ENCODE measurements at places on chromosomes 12 and 14.

- DNase-seq = no peak
These were observed 205.8 kb downstream of the MED13L start for GRCh38 chr12:116071555-116072230.

- no peak for DNase-seq
These were observed 105.2 kb upstream of the ATF7IP start for GRCh38 chr12:14260011-14260993.

GRCh38 chr14:59197695-59198262 lies 9.3 kb downstream of the DAAM1 start:
- DNase-seq = no peak

- DNase-seq = no peak
These were observed 4.2 kb upstream of the HRK start for GRCh38 chr12:116885491-116885890.

DNA sequence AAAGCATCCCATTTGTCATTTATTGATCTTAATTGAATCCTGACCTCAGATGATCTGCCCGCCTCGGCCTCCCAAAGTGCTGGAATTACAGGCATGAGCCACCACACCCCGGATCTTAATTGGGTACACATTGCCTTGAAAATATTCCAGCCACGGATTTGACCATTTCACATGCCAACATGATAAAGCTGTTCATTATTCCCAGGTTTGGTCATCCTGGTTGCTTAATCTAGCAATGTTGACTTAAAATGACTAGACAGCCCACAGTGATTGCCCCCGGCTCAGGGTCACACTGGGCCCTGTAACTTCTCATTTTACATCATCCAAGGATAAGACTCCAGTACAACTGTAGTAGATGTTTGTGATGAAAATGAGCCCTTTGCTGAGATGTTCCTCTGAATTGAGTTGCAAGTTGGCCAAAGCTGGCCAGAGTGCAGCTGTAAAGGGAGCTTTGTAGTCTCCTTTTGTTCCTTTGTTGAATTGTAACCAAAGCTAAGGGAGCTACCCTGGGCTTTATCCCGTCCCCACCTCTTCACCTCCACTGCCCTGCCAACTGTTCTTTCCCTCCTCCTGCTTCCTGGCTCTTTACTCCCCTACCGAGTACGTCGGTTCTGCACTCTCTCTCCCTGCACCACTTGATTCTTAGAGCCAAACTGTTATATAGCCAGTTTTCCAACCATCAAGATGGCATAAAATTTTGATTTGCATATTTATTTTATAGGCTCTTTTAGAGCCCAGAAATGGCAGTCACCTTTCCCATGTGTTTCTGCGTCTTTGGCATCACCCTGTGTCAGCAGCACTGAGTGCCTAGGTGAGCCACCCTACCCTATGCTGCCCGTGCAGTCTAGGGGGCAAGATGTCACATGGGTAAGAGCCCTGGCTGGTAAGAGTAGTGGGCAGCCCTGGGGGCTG lies 141.3 kb upstream of the HIF1A start:
- no peak for DNase-seq

GRCh38 chr14:72611506-72611905 lies 282.4 kb downstream of the DPF3 start:
- no peak for DNase-seq

DNA sequence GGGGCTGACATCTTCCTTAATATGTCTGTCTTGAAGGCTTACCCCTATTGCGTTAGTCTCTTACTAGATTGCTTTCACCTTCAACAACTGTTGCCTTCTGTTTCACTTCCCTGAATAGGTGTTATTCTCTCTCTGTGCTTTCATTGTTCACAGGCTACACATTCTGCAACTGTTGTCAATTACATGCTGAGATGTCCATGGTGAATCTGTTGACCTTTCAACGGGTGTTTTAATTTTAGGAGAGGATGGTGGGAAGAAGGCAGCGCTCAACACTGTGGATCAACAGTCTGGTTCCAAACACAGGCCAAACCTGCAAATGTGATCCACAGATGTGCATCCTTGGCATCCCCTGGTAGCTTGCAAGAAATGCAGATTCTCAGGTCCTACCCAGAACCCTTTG lies 101.9 kb downstream of the DACT1 start:
- no peak for DNase-seq

DNA sequence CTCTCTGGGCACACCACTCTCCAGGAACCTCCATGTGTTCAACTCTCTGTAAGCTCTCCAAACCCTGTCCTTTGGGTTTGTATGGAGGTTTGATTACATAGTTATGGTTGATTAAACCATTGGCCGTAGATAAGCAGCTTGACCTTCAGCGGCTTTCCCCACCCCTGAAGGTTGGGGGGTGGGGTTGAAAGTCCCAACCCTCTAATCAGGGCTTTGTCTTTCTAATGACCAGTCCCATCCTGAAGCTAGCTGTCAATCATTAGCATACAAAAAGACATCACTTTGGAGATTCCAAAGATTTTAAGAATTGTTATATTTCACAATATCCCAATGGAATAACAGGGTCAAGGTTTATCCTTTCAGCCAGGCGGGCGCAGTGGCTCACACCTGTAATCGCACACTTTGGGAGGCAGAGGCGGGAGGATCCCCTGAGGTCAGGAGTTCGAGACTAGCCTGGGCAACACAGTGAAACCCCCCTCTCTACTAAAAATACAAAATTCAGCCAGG lies 8.4 kb downstream of the FAM186A start:
- DNase-seq = no peak
